Activated CD4-positive, alpha-beta T cell treated with anti-CD3 and anti-CD28 coated beads for 4 hours (primary cell): ENCODE measurements at places on chromosomes 2 and 18.

DNA sequence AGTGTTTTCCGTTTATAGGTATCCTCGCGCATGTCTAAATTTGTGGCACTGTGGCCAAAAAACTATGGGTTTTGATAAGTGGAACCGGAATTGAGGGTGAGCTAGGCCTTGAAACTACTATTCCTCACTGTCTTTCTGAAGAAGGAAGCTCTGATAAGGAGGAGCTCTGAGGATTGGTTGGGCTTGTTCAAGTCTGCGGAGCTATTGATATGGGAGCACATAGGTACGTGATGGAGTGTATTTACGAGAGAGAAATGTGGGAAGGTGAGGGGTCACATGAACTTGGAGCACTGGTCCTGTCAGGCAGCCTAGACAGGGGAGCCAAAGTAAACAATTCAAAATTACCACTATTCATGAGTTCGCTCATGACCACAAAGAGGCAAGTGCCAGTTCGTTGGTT is 131.4 kb downstream of the BABAM2 start:
- DNase-seq, result no peak

GRCh38 chr2:168215813-168216212 is 31.6 kb downstream of the STK39 start:
- DNase-seq, result no peak

DNA sequence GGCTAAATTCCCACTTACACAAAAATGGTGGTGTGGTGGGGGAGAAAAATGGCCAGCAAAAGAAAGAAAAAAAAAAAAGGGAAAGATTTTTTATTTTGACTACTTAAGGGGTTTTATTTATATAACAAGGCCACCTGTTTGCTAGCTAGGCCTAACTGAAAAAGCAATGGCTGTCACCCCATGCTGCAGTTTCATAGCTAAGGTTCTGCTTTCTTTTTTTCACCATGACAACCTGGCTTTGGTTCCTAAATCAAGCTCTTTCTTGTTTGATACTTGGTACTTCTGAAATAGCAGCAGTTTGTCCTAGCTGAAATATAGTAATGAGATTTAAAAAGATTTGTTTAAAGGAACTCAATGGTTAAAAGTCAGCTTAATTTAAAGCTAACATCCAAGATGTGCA is 433.2 kb upstream of the MEX3C start:
- no peak for DNase-seq

DNA sequence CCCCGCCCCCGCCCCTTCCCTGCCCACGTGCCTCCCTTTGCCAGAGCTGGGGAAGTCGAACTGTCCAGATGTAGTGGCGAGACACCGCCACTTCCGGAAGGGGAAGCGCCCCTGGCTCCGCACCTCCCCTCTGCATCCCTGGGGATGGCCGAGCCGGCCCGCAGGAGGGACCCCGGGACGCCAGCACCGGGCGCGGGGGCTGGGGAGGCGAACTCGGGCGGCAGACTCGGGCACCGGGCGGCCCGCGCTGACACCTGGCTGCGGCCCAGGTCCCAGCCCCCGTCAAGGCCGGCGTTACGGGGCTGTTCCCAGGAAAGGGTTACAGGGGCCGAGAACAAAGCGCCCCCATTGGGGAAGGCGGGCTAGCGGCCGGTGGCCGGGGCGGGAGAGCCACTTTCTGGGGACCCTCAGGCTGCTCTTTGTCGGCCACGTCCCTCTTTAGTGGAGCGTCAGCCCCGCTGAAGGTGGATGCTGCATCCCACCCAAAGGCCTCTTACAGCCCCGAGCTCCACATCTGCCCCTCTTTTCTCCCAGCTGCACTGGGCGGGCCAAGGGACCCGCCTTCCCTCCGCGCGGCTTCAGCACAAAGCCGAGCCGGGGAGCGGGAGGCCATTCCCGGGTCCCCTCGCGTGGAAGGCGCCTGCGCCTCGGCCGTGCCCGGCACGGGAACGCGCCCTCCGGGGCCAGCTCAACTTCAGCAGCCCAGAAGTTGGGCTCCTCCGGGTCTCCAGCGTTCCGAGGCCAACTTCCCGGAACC is 1.3 kb downstream of the SDC1 start:
- no peak for DNase-seq

- no peak for DNase-seq
Observed at GRCh38 chr2:237092920-237093781, 7.5 kb downstream of the COPS8 start.

- peak; percentile 68 for DNase-seq
Observed at GRCh38 chr2:47783486-47784351, 774 bp downstream of the MSH6 start.

DNA sequence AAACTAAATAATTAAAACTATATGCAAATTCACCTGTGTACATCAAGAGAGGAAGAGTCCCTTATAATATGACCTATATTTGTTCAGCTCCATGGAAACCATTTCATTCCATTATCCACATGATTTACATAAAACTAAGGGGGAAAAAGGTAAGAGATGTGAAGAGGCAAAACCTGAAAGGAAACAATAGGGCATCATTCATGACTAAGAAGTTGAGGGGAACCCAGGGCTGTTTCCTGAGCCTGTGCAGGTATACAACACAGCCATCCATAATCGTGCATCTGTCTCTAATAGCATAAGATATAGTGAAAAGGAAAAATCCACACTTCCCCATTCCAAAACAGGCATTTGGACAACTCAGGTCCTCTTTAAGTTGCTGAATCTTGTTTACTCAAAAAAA is 151.3 kb downstream of the NR4A2 start:
- no peak for DNase-seq

DNA sequence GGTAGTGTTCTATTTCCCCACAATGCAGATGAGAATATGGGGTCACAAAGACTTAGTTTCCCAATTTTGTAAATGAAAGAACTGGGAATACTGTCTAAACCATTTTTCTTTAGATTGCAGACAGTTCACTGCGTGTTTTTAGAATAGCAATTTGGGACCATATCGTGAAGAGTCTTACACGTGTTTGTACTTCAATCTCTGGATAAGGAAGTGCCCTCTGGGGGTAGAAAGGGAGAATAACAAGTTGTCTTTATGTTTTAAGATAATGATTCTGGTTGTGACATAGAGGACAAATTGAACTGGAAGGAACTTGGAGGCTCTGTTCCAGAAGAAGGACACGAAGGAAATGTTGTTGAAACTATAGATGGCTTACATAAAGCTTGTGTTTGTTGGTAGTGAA is 457.7 kb downstream of the CBLN2 start:
- no peak for DNase-seq

GRCh38 chr2:45585267-45585861 is 25.7 kb downstream of the SRBD1 start:
- DNase-seq, result peak; percentile 3
